GDM1 (cell line): ENCODE measurements at places on chromosomes 7 and 10.

DNA sequence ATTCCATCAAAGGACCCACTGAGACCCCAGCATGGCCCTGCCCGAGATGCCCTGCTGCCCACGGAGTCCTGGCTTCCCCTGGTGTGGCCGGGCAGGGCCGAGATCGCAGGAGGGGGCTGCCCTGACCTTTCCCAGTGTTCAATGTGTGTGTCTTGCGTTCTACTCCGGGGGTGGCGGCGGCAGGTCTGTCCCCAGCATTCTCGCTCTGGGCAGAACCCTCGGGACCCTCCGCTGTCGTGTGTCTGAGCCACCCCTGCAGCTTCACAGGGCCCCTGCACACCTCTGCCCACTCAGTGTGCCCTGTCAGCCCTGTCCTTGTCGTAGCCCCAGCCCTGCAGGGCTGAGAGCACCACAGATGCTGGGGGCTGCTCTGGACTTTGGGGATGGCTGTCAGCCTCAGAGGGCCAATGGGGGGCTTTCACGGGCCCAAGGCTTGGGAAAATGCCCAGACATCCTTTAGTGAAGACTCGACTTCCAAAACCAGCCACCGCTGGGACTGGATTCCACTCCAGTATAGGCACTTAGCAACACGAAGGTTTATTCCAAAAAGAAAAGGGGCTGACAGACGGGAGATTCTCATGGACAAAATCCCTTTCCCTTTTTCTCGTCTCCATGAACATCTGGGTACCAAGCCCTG lies 30.0 kb upstream of the KNDC1 start:
- DNase-seq, result no peak

DNA sequence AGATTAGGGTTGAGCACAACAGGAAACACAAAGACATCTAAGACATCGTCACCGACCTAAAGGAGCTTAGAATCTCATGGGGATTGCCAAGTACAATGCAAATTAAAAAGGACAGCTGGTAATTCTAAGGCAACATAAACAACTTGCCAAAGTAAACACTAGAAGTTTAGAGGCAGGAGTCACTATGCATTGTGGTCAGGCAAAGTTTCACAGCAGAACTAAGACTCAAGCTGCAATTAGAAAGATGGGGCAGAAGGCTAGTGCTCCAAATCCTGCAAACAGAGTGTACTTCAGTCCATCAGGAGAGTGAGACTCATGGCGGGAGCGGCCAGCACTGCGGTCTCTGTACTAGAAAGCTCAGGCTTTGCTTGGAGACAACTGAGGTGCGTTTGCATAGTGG lies 52.7 kb downstream of the HIPK2 start:
- DNase-seq, result no peak

- no peak for DNase-seq
These were observed 73.2 kb downstream of the MYL10 start for GRCh38 chr7:101555921-101556275.

DNA sequence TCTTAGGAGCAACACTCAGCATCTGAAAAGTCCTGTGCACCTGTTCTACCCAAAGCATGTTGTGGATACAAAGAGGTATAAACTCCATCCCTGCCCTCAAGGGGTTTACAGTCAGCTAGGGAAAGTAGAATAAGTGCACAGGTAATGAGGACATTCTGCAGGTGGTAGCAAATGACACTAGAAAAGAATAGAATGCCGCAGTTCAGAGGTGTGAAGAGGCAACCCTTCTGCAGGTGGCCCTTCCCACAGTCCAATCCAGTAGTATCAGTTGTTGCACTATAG lies 36.7 kb downstream of the WBP1L start:
- DNase-seq, result no peak

DNA sequence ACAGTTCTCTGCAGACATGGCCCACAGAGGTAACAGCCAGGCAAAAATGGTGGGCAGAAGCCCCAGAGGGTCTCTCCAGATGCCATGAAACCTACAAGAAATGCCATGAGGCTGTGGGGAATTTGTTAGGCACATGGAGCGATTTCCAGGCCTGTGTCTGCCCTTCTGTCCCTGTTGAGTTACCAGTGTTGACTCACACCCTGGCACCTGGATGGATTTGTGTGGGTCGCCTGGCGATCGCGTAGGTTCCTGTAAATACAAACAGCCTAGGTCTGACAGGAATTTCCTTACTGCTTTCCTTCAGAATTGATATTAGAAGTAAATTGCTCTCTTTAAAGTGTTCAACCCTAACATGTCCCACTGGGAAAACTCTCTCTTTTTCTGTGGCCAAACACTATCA lies 164.9 kb upstream of the EEPD1 start:
- no peak for DNase-seq

DNA sequence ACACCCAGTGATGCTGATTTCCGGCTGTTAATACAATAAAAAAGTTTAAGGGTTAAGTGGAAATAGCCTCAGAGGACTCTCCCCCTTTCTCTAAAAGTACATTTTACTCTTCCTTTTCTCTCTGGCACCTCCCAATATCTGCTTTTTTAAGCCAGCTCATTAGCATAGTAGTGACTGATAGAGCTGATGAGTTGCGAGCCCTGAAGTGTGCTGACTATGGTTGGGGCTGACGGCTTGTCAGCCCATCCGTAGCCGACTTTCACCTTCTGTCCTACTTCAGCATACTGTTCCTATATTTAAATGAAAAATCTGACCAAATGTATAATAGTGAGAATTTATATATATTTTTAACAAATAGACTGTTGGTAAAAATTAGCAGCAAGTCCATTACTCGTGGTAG lies 80.0 kb downstream of the SHH start:
- DNase-seq, result no peak

DNA sequence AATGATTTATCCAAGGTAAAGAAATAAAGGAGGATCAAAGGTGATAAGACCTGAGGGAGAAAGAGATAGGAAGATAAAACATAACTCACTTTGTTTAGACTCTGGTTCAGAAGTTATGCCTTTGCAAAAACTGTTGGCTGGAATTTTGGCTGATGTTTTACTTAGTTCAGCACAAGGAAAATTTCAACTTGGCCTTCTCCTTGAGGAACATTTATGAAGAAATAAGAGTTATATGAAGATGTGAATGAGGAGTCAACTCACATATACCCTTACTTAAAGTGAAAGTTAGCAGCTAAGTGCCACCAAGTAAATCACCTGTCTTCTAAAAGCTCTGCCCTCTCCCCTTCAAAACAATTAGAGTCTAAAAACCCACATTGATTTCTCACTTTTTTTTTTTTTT lies 39.7 kb upstream of the COL1A2 start:
- DNase-seq, result no peak

- DNase-seq, result no peak
These were observed 164.6 kb downstream of the NEURL1 start for GRCh38 chr10:103658049-103658577.

GRCh38 chr10:73601486-73601921 lies 10.4 kb upstream of the USP54 start:
- no peak for DNase-seq

- DNase-seq, result no peak
These were observed 1.7 kb upstream of the ITPRID1 start for GRCh38 chr7:31512166-31512565.

DNA sequence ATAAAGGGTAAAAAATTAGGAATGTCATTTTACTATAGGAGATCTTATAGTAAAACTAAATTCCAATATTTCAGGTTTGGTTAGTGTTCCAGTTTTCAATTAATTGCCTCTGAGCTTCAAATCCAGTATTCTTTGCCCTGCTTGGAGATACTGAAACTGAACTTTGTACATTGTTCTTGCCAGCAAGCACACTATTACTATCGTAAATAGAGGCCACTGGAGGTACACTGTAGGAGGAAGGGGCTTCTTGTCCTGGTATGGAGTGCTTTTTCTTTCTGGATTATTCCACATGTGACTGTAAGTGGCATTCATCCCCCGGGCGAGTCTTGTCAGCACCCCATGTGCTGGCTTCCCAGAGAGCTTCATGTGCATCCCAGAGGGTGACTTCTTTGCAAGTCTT lies 234.7 kb upstream of the PTPRZ1 start:
- DNase-seq, result no peak

- no peak for DNase-seq
These were observed 117.8 kb downstream of the TES start for GRCh38 chr7:116328161-116328560.

DNA sequence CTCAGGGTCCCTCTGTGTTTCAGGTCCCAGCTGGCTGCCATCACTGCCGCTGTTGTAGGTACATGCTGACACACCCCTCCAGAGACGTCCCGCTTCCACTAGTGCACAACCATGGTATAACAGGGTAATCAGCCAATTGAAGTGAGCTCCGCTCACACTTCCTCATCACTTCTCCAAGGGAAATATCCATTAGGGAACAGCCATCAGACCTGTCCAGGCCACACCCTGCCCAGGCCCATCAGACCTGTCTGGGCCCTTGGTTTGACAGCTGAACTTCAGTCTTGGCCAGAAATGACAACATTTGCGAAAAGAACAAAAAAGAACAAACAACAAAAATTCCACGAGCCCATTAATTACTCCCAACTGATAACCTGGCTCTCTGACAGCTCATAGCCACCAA lies 11.0 kb upstream of the MYH16 start:
- DNase-seq, result no peak

GRCh38 chr10:118365702-118366101 lies 23.6 kb upstream of the FAM204A start:
- no peak for DNase-seq

GRCh38 chr7:2926896-2927405 lies 82.8 kb upstream of the GNA12 start:
- no peak for DNase-seq

DNA sequence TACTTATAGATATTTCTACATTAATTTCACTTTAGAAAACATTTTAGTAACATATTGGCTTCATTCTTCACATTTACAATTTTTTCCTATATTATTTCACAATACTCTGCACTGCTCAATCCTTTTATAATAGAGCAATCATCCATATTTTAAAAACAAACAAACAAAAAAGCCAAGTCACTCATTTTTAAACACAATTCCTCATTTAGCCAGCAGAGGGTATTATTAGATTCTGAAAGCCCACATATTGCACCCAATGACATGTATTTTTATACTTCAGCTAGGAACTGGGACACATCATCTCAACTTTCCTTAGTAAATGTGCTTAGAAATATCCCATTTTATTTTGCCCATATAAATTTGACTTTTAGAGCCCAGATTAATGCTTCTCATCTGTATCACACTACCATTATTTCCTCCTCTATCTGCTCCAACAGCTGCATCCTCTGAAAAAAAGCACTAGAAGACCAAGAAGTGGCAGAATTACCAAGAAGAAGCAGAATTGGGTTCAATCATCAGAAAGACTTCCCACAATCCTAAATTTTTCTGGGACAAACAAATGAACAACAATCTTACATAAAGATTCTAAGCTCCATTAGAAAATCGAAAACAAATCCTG lies 29.5 kb downstream of the CTNNA3 start:
- DNase-seq, result no peak

DNA sequence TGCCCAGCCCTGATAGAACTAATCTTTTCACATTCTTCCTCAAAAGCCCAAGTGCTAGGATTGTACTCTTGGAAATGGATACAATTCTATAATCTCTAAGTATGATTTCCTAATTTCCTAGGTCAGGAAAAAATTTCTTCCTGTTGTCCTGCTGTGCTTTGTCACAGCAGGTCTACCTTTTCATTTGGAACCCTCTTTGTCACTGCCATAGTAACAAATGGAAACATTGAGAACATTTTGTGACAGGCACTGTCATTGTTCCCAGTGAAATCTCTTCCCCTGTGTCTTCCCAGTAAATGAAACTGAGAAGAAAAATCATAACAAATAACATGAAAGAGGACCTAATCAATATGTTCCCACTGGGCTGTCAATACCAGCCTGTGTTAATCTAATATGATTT lies 150.9 kb upstream of the KAT6B start:
- no peak for DNase-seq

DNA sequence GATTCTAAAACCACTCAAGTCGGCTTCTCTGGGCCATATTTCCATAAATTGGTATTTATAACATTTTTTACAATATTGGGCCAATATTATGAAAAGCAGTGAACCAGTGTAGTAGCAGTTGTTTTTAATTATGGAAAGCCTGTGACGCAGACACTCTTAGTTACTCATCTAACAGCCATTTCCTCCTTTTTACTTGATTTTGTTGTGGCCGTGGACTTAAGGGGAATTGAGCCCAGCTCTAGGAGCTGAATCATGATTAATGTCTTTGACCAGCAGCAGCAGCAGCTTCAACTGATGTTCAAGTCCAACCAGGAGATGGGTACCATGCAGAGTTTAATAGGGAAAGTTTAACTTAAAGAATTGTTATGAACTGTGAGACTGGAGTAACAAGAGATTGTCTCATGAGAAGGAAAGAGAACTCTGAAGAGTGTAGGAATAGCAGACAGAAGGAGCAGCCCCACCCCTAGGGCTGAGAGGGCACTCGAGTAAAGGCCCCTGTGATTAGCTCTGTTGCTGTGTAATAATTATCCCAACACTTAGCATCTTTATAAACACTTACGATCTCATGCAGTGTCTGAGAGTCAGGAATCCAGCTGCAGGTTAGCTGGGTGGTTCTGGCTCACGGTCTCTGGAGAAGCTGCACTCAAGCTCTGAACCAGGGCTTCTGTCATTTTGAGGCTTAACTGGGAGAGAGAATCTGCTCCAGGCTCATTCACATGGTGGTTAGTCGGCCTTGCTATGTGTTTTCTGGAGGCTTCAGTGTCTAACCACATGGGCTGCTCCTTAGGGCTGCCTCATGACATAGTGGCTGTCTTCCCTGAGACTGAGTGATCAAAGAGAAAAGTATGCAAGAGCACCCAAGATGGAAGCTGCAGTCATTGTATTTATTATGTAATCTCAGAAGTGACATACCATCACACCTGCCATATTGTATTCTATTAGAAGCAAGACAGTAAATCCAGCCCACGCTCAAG lies 4.6 kb downstream of the LANCL2 start:
- no peak for DNase-seq

DNA sequence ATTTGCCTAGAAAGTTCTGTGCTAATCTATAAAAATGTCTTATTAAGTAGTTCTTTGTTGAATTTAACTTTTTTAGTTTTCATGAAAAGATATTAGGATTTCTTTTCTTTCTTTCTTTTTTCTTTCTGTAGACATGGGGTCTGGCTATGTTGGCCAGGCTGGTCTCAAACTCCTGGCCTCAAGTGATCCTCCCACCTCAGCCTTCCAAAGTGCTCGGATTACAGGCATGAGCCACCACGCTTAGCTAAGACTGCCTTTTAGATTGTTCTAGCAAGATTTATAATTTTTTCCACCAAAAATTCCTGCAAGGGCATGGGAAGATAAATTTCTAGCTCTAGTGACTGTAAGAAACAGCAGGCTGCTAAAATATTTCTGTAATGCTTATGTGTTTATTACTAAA lies 140.5 kb downstream of the WDR37 start:
- no peak for DNase-seq

DNA sequence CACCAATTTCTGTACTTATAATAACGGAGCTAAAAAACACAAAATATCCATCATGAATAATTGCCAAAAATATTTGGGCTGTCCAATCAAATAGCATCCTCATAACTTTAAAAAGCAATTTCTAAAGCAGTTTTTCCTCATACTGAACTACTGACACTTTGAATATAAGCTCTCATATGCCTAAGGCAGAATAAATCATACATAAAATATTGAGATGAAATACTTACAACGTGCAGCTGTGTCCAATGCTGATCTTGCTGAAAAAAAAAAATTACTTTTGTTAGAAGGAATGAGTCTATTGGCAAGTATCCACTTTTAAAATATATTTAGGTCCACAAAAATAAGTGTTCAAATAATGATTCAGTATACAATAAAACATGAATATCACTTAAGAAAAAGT lies 24.2 kb downstream of the FAM3C start:
- DNase-seq, result no peak

GRCh38 chr10:125982260-125982948 lies 86.0 kb downstream of the FANK1 start:
- peak; percentile 51 for DNase-seq

- DNase-seq, result no peak
These were observed at the start of gene RELN for GRCh38 chr7:103989200-103989784. Gene RELN (minus strand): TSS chr7:103989658. CDS start chr7:103989356, 302 bp downstream.
